ENCODE measurements at places on chromosomes 1 and 21.
A peak's percentile ranks its signal among the peaks of the same experiment; 100 is the strongest.

- DNase-seq, result peak; percentile 16
Observed at GRCh38 chr1:221669441-221669840, 72.4 kb downstream of the DUSP10 start.

DNA sequence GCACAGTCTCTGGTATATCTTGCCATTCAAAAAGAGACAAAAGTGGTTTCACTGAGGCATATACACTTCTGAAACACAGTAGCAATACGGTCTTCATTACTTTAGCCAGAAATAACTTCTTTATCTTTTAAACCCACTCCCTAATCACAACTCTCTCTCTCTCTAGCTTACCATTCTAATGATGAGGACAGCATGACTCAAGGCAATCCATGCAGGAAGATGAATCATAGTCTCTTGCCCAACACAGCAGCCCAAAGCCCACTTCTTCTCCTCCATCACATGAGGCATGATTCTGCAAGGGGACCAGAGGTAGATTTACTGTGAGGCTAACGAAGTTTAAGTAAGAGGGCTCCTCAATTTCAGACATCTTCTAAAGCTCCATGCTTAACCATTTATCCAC lies 285.0 kb upstream of the NR5A2 start:
- DNase-seq, result no peak

DNA sequence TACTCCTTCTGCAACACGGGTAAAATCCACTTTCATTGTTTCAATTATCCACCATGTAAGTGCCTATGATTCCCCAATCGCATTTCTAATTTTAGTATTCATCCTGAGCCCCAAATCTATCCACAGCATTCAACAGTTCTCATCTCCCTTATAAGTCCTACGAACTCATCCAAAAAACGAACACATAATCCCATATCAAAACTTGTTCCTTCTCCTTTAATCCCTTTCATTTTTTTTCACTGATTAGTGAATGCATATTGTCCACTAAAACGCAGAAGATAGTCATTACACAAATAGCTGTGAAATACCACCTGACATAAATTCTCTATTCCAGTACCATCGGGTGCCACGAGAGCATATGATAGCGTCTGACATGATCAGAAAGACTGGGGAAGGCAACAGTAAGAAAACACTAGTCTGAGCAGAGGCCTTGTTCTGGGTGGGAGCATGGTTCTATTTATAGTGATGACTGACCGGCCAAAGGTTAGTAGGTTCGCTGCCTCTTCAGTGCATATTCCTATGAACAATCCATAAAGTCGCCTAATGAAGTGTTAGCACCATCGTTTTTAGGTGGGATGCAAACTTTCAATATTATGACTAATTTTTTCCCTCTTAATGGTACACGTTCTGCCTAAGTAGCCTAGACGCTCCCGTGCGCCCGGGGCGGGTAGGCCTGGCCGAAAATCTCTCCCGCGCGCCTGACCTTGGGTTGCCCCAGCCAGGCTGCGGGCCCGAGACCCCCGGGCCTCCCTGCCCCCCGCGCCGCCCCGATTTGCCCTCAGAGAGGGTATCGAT lies 648 bp downstream of the ATP5PF start:
- no peak for DNase-seq

DNA sequence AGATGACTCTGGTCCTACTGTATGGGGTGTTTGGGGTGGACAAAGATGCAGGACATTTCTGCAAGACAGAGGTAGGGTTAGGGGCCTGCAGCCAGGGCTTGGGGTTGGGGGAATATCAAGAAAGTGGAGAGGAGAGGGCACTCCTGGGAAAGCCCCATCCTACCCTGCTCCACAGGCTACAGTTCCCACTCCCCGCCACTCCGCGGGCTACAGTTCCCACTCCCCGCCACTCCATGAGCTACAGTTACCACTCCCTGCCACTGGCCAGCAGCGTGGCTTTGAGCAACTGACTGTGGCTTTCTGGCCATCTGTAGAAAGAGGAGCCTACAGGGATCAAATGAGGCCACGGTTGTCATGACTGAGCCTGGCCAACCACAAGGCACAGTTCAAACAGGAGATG lies 93.8 kb upstream of the GRIK3 start:
- no peak for DNase-seq

DNA sequence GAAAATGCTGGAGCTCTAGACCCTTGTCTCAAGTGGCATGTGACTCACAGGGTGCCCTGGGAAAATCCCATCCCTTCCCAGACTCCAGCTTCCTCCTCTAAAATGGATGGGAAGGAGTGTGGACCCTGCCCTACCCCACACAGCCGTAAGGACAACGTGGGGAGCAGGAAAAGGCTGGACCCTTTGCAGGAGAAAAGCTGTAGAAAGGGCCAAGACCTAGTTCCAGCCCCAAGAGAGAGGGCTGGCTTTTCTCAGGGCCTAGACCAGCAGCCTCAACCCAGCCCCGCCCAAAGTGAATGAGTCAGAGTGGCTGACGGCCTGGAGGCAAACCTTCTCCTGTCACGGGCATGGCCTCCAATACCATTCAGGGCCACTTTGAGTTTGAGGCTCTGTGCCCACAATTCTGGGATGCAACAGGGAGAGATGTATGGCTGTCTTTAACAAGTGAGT lies 1.1 kb downstream of the LAMB3 start:
- DNase-seq, result no peak
